ENCODE measurements at places on chromosomes 1 and 21.

- no peak for DNase-seq
Observed at GRCh38 chr1:230861970-230862595, 6.2 kb downstream of the C1orf198 start.

GRCh38 chr1:223700942-223701637 is 11.2 kb upstream of the CAPN2 start:
- no peak for DNase-seq

GRCh38 chr1:32816676-32817158 is 441 bp downstream of the YARS1 start:
- peak; percentile 11 for DNase-seq

- DNase-seq, result no peak
Observed at GRCh38 chr1:166597516-166597915, 241.8 kb upstream of the POGK start.

DNA sequence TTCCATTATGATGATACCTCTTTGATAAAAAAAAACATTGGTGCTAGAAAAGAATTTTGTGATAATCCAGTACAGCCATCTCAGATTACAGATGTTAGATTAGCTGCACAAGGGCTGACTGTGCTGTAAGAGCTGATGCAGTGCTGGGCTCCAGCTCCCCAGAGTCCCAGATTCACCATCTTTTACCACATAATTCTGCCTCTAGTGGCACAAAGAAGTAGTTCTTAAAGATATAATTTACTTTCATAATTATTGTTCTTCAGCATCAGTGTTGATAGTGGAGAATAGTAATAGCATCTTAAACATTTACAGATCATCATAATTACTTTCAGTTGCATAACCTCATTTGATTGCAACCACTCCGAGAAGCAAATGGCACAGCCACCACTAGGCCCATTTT is 262.1 kb downstream of the BRINP2 start:
- DNase-seq, result no peak

DNA sequence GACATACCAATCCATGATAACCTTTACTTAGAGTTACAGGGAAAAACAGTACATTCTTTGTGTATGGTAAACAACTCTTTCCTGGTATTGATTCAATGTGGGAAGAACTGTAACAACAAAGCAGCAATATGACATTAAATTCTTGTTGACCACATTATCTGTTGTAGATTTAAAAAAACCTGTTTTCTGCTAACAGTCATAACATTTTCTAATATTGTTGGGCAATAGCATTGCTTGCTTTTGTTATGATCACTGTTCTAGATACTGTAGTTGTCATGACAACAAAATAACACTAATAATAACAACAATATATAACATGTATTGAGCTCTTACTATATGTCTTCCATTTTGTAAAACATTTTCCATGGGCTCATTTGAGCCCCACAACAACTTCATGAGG is 54.2 kb downstream of the PDE4B start:
- DNase-seq, result no peak

DNA sequence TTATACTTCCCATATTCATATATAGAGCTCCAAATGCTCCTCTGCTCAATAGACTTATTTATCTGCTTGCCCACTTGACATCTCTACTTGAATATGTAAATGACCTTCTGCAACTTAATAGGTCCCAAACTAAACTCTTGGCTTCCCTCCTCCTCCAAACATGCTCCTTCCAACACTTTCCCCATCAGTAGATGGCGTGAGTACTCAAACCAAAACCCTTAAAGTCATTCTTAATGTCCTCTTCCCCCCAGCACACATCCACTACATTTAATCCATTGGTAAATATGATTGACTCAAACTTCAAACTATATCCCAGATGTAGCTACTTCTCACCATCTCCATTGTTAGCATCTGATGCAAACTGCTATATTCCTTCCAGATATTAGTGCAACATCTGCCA is 48.5 kb upstream of the PBX1 start:
- DNase-seq, result no peak

GRCh38 chr1:77858725-77859124 is 29.7 kb upstream of the NEXN start:
- DNase-seq, result no peak

GRCh38 chr1:102952400-102952799 is 155.9 kb downstream of the COL11A1 start:
- DNase-seq, result no peak

- no peak for DNase-seq
Observed at GRCh38 chr1:31012210-31012924, 53.1 kb downstream of the PUM1 start.

- DNase-seq, result no peak
Observed at GRCh38 chr1:52629325-52629643, 3.7 kb upstream of the SHISAL2A start.

- DNase-seq, result no peak
Observed at GRCh38 chr1:201708085-201708512, 120.9 kb upstream of the IPO9 start.

GRCh38 chr1:200909757-200910239 is 15.1 kb downstream of the INAVA start:
- DNase-seq, result no peak

DNA sequence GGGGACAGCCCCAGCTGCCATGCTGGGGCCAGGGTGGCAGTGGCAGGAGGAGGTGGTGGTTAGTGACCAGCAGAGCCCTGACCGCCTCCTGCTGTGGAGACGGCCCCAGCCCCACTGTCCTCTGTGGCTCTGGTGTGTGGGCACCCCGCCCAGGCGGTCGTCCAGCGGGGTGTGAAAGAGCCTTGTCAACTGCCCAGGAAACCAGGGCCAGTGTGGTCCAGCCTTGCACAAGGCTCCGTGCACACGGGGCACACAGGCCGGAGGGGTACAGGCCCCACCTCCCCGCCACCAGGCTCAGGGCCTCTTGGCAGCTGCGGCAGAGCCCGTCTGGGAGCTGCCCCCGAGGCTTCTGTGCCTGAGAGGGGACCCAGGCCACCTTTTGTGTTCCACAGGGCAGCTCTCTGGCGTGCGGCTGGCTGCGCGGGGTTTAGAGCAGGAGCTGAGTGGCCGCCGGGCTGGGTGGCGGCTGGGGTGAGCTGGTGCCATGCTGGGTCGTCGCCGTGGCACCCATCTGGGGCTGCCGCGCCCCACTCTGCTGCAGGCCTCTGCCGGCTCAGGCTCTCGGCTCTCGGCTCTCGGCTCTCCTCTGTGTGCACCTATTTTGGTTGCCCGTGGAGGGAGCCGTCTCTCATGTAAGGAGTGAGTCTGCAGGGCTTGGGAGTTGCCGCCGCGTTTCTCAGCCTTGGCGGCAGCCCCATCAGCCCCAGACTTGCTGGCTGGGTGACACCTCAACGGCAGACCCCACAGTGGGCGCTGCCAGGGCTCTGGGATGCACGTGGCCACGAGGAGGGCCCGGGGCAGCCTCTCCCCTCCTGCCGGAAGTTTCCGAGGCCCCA is 36.1 kb downstream of the SLX9 start:
- no peak for DNase-seq

- no peak for DNase-seq
Observed at GRCh38 chr1:5428351-5428750, 563.9 kb downstream of the NPHP4 start.

DNA sequence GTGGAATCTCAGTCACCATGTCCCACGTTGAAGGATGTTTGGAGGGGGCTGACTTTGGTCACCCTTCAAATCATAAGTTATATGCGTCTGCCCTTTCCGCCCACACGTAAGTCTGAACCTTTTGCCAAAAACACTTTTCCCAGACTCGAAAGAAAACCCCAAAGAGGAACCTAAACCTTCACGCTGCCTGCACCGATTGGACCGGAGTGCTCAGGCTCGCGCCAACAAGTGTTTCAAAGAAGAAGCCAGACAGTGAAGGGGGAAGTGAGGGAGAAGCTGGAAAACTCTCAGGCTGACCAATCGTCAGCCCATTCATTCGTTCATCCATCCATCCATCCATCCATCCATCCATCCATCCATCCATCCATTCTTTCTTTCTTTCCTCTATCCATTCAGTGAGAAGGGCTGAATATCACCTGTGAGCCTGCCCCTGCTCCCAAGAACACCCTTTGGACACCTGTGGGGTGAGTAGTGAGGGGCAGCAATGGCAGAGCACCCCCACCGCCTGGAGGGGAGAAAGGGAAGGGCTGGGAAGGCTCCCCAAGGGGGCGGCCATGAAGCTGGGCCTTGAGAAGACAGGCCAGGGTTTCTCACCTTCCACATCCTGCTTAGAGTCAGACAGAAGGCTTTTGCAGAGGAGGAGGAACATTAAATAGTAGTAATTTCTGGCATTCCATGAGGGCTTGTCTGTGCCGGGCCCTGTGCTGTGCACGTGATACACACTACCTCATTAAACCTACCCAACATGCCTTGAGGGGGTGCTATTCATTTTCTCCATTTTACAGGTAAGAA is 27.1 kb upstream of the RUNX3 start:
- DNase-seq, result no peak

DNA sequence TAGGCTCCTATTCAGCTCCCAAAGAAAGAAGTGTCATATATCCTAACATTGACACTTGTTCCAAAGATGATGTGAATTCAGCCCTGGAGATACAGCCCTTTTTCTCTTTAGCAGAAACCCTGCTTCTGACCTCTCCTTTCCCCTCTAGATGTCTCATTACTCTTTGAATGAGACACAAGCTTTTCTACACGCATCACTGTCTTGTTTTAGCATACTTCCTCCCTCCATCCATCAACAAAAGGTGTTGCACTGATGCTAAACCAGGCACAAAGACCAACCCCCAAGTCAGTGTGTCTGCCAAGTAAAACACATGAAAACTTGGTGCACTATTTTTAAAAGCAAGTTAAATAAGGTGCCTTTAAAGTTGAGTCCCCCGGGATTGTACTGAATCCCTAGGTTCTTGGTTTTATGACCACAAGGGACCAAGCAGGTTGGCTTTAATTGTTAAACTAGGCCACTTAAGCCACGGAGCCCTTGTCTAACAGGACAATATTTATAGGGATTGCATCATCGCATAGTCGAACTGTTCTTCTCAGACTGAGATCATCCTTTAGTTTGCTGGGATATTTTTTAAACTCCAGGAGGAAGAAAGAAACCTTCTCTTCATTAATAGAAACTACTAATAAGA is 101.0 kb upstream of the GUCA2B start:
- DNase-seq, result no peak

- DNase-seq, result no peak
Observed at GRCh38 chr1:40650075-40650474, 15.4 kb downstream of the RIMS3 start.

GRCh38 chr1:70204139-70204538 is 1.2 kb downstream of the LRRC40 start:
- no peak for DNase-seq

DNA sequence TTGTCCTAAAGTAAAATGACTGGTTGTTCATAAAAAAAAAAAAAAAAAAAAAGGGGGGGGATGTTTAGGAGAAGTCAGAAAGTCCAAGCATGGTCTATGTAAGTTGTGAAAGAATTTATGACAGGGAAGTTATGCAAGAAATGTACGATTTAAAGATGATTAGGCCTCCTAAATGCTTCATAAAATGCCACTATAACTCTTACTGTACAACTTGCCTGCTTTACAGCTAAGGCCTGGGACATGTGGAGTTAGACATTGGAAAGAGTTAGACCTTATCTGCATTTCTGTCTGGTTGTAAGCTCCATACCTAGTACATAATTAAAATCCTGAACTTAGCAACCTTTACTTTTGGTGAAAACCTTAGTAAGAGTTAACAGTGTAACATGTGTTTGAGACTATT is 150.0 kb downstream of the TPR start:
- no peak for DNase-seq

- no peak for DNase-seq
Observed at GRCh38 chr21:43626390-43626789, 32.9 kb downstream of the HSF2BP start.

- DNase-seq, result no peak
Observed at GRCh38 chr1:73635021-73635420, 563.0 kb downstream of the LRRIQ3 start.

- no peak for DNase-seq
Observed at GRCh38 chr21:44723177-44724131, 12.1 kb upstream of the TSPEAR start.

GRCh38 chr1:27084107-27084506 is 70.8 kb downstream of the SLC9A1 start:
- DNase-seq, result no peak

GRCh38 chr1:32516402-32516801 is 22.8 kb upstream of the ZBTB8A start:
- DNase-seq, result no peak

- DNase-seq, result peak; percentile 93
Observed at GRCh38 chr1:167936068-167936929, at the start of gene DCAF6. TSS of gene DCAF6 (plus strand) at chr1:167936683. CDS start at chr1:167936912, 229 bp downstream.

- peak; percentile 31 for DNase-seq
Observed at GRCh38 chr1:93061895-93062792, 16.9 kb upstream of the MTF2 start.

DNA sequence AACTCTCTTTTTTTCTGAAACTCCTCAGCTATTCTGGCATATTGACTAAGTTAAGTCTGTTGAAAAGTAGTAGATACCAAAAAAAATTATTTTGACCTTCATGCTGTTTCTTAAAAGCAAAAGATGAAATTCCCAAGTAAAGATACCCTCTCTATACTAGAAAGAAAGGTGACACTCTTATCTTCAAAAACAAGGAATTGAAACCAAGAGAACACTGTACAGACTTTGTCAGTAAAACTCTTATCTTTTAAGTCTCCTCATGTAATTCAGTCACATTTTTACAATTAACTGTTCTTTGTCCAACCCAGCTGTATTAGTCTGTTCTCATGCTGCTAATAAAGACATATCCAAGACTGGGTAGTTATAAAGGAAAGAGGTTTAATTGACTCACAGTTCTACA is 496.2 kb downstream of the LTN1 start:
- DNase-seq, result no peak

- no peak for DNase-seq
Observed at GRCh38 chr1:208935517-208936187, 647.9 kb upstream of the CAMK1G start.

DNA sequence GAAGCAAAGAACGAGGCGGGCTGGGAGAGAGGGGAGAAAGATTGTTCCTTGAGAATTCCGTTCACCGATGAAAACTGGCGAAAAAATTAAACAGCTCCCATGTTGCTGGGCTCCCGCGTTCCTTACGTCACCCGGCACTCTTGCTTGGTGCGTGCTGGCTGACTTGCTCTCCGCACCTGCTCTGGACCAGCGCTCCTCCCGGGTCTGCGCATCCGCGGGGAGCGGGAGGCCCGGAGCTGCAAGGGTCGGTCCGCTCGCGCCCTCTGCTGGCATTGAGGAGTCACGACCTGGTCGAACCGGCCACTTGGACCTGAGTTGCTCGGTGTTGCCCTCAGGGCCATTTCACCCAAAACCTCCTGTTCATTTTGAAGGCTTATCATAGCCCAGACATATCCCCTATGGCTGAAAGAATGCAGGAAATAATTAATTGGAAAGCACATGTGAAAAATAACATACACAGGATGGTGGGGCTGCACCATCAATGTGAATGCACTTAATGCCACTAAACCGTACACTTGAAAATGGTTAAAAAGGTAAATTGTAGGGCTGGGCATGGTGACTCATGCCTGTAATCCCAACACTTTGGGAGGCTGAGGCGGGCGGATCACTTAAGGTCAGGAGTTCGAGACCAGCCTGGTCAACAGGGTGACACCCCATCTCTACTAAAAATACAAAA is 98.9 kb upstream of the BACE2 start:
- DNase-seq, result peak; percentile 65

DNA sequence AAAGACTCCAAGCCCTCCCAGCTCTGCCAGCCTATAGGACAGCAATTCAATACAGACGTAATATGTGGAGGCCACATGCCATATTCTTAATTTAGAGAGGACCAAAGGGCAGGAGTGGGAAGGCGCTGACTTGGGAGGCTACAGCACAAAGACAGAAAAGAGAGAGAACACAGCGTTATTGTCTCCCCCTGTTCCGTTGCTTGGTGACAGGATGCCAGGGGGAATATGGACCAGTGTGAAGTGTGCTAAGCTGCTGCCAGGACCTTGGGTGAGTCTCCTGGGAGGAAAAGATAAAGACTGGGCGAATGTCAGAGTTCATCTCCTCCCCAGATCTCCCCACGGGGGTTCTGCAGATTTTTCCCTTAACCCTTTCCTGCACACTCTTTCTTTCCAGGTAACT is 102.1 kb upstream of the ADAR start:
- no peak for DNase-seq

Data from stimulated activated CD4-positive, alpha-beta T cell treated with anti-CD3 and anti-CD28 coated beads, Interleukin-12 subunit alpha, Interleukin-12 subunit beta, amount 100 ng/mL, for 48 hours (primary cell).